ENCODE measurements at places on chromosomes 12 and 14.

GRCh38 chr12:110555577-110556406 lies 27.3 kb downstream of the PPTC7 start:
- no peak for DNase-seq

- DNase-seq: peak; percentile 25
Observed at GRCh38 chr12:117212563-117213190, 22.4 kb upstream of the FBXO21 start.

DNA sequence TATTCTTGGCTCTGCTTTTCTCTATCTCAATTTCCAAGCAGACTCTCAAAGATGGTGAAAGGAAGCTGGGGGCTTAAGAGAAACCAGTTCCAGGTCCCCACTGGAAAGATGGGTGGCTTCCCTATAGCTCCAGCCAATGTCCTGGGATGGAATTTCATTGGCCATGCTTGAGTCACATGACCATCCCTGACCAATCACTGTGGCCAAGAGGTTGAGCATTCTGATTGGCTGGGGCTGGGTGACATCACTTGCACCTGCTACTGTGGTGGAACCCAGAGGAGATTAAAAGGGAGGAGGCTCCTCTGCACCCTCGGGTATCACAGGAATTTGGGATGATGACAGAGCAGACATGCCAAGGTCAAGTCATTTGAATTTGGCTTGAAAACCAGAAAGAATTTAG lies 436.5 kb downstream of the TMEM132D start:
- no peak for DNase-seq

- DNase-seq: no peak
Observed at GRCh38 chr12:127272864-127273263, 994.1 kb upstream of the TMEM132C start.

DNA sequence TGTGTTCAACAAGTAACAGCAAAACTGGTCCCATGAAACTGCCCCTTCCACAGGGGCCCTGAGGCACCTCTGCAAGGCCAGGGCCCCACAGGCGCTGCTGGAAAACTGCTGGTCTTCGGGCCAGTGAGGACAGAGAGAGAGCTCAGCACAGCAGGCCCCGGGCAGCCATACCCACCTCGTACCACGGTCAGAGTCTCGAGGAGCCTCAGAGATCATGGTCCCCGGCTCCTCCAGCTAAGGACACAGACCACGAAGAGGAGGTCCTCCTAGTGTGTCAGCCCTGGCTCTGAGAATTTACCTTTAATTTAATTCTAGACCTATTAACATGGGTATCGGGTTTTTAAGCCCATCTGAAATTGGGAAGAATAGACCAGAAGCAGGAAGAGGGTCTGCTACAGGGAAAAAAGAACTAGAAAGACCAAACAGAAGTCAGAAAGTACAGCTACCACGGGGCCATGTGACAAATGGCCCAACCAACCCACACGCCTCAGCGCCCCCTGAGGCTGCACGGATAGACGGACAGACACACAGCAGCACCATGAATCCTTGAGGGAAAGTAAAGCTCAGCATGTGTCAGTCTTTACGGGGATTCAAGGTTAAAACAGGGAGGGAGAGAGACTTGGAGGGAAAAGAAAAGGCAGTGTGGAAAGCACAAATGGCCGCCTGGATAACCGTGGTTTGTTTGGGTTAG lies 22.9 kb downstream of the ANKRD9 start:
- no peak for DNase-seq

- peak; percentile 59 for DNase-seq
Observed at GRCh38 chr14:91228112-91229004, 16.1 kb downstream of the GPR68 start.

DNA sequence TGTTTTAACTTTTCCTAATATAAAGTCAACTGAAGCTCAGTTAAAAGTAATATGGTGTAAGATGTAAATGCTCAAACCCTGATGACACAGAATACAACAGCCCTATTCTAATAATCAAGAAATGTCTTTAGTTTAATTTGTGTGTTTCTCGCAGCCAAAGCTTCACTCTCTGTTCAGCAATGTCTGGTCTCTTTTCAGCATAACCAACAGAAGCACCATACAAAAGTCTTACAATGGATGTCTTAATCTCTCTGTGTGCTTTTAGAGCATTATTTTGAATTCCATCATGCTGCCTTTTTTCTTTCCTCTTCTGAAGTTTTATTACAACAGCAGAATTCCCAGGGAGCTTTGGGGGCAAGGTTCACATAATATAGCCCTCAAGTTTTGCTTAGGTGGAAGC lies 210.2 kb upstream of the NPAS3 start:
- DNase-seq: no peak

Measured in activated CD8-positive, alpha-beta memory T cell treated with anti-CD3 and anti-CD28 coated beads for 4 hours (primary cell).